ENCODE measurements at places on chromosomes 12 and 14.

DNA sequence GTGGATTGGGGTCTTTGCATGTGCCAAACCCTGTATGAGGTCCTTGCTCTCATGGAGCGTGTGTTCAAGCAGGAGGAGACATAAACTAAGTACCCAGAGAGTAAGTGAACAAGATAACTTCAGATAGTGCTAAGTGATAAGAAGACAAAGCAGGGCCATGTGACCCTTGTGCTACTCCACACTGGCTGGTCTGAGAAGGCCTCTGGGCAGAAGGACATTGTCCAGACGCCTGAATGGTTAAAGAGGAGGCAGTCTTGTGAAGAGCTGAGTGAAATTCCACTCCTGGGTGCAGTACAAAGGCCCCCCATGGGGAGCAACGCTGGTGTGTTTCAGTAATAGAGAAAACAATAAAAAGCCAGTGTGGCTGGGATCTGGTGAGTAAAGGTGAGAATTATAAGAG is 93.3 kb upstream of the RIC8B start:
- no peak for DNase-seq

DNA sequence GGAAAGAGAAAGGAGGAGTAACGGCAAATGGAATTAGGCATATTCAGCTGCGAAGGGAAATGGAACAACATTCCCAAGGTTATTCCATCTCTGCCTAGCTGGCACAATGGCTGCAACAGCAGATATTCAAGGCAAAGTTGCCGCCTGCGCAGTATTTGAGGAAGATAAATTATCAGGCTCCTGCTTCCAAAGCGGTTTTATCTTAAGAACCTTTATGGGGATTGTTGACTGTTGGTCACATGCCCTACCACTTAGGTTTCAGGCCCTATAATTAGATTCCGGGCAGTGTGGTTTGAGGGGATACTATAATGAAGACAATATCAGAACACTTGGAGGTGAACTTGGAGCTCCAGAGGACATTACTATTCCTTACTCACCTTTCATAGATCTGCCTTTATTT is 99.7 kb downstream of the FGD4 start:
- DNase-seq: no peak

- DNase-seq: no peak
Observed at GRCh38 chr12:75526655-75527511, 15.5 kb upstream of the KRR1 start.

DNA sequence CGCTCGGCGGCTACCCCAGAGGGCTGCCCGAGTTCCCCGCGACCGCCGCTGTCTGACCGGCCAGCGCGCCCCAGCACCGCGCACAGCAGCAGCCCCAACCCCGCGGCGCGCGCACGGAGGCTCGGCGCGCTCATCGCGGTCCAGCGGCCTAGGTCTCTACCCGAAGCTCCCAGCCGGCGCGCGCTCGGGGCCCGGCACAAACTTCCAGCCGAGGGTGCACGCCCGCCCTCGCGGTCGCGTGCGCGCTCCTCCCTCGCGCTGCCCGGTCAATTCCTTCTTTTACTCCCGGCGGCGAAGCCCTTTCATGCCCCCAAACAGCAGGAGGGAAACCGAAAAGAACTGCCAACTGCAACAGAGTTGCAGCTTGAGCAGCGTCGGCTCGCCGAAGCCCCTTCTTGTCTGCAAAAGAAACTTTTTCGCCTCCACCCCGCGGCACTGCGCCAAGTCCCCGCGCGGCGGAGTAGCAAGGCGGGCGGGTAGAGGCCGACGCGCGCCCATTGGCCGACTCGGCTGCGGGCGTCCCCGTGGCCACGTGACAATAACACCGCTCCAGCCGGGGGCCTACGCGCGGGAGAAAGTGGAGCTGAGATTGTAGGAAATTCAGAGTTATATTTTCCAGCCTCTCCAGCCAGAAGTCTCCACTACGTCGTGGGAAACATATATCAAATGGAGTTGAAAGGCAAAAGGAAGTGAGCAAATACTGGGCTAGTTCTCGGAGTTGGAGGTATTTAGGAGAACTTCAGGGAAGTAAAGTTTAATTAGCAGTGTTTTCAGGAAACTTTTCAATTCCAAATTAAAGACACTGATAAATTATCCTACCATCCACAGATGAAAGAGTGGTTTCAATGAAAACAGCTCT is at the start of gene LRIG3:
TSS of gene LRIG3 (minus strand) at position 403 of the 859 bp plus-strand sequence. CDS start at position 134, 269 bp downstream.
- peak; percentile 91 for DNase-seq

GRCh38 chr14:105926373-105927095 is 400.2 kb downstream of the TMEM121 start:
- peak; percentile 65 for DNase-seq

DNA sequence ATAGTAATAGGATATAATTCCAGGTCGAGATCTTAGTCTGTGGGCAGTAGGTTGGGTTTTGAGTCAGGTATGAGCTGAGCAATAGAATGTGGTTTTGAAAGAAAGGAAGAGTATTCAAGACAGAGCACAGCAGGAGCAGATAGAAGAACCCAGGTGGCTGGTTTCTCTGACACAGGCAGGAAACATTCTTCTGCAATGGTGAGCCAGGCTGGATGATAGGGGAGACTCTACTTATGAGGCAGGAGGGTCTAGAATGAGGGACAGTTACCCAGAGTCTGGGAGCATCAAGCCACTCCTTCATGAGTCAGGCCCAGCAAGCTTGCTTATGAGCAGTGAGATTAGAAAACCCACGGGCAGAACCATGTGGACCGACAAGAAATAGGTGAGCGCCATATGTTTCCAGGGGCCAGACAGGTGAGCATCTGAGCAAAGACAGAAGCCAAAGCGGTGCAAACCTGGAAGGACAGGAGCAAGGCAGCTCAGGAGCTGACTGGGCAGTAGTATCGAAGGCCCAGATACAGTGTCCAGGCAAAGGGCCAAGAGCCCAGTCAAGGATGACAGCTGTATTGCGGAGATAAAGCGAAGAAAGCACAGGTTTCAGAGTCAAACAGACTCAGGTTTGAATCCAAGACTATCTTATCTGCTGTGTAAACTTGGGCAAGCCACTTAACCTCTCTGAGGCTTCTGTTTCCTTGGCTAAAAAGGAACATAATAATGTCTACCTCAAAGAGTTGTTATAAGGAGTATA is 22.5 kb upstream of the PCNX1 start:
- DNase-seq: no peak

GRCh38 chr12:121939186-121939585 is 20.8 kb downstream of the CFAP251 start:
- no peak for DNase-seq

DNA sequence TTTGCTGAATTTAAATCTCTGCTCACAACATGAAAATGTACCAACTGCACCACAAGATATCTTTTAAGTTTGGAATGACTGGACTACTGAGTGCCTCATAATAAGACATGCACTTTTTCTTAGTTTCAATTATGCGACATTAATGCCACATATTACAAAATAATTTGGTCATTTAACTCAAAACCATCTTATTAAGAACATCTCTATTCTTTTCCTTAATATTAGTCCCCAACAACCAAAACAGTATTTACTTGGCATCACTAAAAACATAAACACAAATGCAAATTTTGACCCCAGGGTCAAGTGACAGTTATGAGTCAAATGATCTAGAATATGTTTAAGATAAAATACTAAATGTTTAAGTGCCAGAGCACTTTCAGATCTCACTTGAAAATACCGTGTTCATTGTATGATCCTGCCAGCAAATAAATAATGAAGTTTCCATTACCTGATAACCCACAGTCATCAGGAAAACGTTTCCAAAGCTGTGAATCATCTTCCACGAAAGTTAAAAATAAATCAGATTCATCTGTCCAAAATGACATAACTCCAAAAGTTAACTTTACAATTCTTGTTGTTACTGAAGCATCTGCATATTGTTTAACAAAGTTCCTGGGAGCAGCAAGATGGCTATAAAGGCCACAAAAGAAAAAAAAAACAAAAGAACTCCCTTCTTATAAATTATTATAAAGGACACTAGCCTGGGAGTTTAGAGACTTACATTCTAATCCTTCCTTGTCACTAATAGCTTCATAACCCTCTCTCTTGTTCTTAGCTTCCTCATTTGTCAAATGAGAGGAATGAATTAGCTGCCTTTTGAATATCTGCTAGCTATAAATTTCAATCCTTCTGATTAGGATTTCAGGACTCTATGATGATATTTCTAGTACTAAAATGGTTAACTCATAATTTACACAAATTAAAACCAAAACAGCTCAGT is 30.5 kb upstream of the AP4S1 start:
- DNase-seq: no peak

DNA sequence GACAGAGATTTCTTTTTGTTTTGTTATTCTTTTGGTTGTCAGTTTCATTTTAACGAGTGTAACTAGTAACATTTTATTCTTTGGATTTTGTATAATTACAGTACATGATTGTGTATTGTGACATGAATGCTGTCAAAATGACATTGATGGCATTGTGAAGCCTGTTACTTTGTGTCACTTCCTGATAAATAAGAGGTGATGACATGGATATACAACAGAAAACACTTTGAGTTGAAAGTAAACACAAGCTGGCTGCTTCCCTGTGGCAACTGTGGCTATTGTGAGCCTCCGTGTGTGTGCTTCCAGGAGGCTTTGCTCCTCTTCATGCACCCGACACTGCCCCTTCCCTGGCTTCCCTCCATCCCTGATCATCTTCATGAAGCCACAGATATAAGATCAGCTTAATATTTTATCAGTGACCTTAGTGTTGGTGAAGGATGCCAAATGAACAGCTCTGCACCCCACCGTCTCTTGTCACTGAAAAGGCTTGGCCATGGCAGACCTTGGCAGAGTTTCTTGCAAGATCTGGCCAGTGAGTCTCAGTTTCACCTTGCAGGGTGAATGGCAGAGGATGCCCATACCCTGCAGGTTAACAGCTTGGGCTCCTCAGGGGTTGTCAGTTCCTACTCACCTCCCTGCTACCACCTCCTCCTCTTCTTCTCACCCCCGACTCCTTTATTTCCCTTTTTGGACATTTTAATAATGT is 191.9 kb downstream of the EPS8 start:
- no peak for DNase-seq

DNA sequence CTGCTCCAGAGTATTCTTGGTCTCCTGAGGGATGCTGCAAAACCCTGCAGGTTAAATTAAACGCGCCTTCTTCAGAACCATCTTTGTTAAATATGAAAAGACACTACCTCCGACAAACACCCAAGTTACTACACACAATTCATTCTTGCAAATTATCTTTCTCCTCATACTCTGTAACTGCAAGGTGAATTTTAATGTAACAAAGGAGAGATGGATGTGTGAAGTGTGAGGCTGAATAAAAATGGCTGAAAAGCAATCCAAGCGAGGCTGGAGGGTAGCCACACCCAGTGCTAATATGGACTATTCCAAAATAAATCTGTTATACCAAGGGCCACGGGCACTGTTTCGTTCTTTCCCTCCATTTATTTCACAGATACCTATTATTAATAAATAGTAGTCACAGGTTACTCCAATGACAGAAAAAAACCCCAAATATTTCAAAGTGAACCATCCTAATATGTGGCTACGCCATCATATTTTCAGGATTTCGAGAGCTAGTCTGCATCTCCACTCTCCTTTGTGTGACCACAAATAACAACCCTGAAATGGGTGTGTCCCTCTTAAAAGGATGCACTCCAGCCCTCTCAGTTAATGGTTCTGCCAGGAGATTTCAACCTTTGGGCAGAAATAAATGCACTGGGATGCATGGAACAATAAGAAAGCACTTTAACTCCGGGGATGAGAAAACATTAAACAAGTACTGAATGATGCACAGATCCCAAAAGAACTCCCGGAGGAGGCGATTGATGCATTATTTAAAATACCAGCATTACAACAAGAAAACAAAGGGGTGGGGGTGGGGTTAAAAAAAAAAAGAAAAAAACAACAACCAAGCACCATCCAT is 53.1 kb upstream of the CCDC175 start:
- no peak for DNase-seq

- no peak for DNase-seq
Observed at GRCh38 chr12:15691388-15691787, 97.8 kb downstream of the EPS8 start.

DNA sequence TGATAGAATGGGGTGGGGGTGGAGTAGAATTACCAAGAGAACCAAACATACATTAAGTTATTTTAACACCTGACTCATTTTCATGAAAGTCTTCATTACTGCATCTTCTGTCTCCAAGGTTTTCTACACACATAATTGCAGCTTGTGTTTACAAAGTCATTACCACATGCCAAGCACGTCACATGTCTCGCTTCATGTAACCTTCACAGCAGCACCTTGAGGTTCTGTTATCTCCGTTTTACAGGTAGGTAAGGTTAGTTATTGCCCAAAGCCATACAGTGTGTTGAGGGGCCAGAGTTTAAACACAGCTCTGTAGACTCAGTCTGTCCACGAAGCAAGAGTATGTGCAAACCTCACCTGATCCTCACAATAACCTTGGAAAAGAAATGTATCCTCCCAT is 64.3 kb upstream of the RBM19 start:
- no peak for DNase-seq

DNA sequence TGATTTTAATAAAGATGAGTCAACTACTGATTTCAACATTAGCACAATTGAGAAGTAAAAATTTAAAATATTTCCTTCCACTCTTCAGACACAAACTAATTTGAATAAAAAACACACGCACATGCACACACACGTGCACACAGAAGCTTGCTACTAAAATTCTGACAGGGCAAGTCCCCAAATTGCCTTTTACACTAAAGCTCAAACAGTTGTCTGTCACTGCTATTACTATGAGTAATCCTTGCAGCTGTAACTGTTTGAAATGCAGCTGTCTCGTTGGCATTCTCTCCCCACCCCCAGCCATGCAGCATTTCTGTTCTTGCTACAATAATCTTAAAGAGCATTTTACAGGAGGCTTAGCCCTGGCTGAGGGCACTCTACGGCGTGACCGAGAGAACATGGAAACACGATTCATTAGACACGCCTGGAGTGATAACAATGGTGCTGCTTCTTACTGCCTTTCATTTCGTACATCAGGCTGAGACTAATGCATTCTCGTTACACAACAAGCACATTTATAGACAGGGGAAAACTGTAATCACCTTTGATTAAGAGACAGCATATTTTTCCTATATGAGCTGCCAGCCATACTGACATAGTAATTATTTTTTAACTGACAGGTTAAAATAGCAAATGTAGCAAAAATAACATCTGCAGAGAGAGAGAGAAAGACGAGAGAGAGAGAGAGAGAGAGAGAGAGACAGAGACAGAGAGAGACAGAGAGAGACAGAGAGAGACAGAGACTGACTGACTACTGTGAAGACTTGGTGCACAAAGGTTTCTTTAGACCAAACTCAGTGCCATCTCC is 153.8 kb downstream of the MED13L start:
- DNase-seq: no peak

- DNase-seq: peak; percentile 46
Observed at GRCh38 chr12:64665514-64665913, 55.2 kb downstream of the RASSF3 start.
